ENCODE measurements at places on chromosomes 16 and 17.
A peak's percentile ranks its signal among the peaks of the same experiment; 100 is the strongest.

DNA sequence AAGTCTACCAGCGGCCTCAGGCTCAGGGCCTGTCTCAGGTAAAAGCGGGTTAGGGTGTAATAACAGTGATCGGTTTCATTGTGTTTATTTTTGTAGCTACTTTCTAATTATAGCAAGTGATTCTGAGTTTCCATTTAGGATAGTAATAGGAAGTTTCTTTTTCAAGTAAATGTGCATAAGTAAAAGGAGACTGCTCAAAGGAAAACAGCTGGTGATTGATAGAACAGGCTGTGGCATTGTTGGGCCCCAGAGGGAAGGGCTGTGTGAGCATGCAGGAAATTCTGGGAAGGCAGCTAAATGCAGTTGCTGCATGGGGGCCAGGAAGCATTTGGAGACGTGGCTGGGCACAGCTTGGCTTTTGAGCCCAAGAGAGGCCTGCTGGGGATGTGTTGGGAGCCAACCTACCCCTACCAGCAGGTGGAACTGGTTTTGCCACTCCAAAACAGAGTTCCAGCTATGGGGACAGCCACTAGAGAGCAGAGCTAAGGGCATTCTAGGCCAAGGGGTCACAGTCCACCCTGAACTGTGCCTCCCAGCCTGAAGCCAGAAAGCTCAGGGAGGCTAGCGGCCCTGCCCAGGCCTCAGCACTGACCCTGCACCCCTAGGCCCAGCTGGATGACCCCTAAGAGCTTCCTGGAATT, 12.6 kb downstream of the SNX20 start:
- DNase-seq = no peak

- DNase-seq = peak; percentile 6
Measured at GRCh38 chr16:24036614-24037013, 200.8 kb downstream of the PRKCB start.

GRCh38 chr17:17813725-17814095, 23.1 kb downstream of the SREBF1 start:
- DNase-seq = no peak

- no peak for DNase-seq
Measured at GRCh38 chr16:66169817-66170216, 196.7 kb upstream of the CDH5 start.

GRCh38 chr16:85286066-85286831, 174.0 kb upstream of the CIBAR2 start:
- DNase-seq = no peak

- DNase-seq = no peak
Measured at GRCh38 chr17:76546556-76547182, 6.8 kb downstream of the PRCD start.
